Urinary bladder (tissue), 4 donors: ENCODE measurements at places on chromosomes 11 and 22. TPM values are rescaled to one million over a fixed set of nuclear protein-coding genes. Genes with fewer than 3 reads are reported as not detected.

The MMP8 gene
- 0.37 TPM for polyA plus RNA-seq

DNA sequence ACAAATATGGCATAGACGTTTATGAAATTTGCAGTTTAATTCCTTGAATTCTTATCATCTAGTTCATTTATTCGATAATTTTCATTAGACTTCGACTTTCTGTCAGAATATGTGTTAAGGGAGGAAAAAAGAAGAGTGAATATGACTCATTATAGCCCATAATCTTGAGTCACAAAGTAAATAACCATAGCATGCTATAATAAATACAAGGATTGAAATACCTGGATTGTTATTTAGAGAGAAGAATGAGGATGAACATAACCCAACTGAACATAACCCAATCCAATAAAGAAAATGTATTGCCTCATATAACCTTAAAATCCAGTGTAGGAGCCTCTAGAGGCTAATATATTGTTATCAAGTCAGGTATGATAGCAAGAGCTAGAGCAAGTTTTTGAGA lies 1858.3 kb upstream of the RAG2 start:
- no peak for DNase-seq

- no peak for DNase-seq
Measured at GRCh38 chr22:35978201-35978600, 50.4 kb downstream of the RBFOX2 start.

DNA sequence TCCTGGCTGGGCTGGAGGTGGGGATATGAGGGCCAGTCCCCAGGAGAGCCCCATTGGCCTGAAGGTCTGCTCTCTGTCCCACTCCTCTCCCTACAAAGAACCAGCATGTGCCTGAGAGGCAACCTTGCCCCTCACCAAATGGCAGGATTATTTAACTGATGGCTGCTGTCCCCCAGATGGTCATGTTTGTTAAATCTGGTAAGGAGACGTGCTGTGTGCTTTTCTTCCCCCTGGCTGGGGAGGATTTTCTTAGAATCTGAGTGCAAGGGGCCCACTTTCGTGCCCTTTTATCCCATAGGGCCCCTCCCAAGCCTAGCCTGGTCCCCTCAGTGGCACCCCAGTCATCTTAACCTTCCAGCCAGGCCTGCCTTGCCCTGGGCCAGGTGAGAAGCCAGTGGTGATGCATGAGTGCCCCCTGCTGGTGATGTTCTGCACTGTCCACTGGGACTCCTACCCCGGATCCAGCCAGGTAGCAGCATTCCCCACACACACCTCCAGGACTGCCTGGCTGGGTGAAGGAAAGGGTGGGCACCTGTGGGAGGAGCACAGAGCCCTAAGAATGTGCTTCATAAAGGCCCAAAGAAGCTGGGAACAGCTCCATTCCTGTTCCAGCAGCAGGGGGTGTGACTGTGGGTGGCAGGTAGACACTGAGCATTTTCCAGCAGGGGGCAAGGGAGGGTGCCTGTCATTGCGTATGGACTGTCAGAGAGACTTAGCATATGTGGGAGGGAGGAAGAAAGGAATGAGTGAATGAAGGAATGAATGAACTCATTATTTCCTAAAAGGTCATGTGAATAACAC lies 28.9 kb downstream of the MFNG start:
- DNase-seq, result no peak

DNA sequence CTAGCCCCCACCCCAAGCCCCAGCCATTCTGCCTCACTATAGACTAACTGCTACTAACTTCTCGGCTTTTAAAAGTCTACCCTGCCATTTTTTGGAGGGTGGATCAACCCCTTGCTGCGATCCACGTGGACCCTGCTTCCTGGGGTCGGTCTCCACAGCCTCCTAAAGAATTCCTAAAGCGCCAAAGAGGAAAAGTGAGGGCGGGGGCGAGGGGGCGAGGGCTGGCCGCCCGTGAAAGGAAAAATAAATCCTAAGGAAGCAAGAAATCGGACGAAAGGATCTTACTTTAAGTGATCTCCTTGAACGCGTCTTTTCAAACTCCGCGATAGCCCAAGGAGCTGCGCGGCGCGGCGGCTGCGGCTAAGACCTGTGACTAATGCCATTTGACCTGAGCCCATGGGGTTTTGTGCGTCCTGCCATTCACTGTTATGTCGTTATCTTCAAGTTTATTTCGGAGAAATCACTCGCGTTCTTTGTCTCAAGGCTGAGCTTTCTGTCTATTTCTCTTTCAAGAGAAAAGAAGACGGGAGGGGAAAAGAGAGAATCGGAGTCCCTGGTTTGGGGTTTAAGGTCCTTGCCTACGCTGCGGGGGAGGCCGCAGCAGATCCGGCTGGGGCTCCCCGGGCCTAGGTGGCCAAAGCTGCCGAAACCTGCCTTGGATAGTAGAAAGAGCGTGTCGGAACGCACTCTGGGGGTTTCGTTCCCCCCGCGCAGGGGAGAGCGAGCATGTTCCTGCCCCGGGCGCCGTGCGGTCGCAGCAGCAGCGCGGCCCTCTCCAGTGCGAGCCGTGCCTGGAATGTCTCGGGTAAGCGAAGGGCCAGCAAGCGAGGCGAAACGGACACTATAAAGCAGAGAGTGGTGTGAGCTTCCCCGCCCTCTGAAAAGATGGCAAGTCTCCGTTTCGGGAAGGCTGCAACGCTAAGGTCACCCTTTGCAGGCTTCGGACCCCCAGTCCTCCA lies 2.8 kb upstream of the DBX1 start:
- DNase-seq, result no peak

DNA sequence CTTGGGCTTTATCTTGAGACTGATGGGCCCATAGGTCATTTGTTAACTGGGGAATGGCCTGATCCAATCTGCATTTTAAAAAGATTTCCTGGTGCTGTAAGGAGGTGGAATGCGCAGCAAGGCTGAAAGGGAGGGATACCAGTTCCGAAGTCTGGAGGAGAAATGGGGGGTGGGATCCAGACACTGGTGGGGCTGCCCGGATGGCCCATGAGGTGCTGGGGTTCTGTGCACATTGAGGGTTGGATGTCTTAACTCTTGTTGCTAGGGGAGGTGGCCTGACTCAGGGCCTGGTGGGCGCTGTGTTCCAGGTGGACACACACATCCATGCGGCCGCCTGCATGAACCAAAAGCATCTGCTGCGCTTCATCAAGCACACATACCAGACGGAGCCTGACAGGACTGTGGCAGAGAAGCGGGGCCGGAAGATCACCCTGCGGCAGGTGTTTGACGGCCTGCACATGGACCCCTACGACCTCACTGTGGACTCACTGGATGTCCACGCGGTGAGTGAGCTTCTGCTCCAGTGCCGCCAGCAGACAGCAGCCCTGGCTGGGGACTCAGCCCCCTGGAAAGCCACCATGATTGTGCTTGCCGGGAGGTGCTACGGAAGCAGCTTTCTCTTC lies 38.1 kb downstream of the AMPD3 start:
- no peak for DNase-seq

The MIOX gene
- polyA plus RNA-seq, result not detected

The SHANK3 gene
- 18.5 TPM for polyA plus RNA-seq

DNA sequence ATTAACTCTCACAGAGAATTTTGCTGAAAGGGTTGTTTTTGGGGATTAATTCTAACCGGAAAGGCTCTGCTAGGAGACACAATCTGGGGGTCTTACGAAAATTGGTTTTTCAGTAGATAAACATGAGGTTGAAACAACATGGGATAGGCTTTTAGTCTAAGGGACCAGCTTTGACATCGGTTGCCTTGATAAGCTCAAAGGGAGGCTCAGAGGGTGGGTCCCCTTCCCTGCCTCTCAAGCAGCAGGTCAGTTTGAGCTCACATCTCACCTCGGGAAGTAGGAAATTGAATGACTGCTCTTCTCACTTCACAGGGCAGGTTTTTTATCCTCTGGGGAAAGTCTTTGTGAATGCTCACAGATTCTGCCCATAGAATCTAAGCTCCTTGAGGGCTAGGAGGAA lies 70.2 kb upstream of the KIRREL3 start:
- DNase-seq, result no peak

DNA sequence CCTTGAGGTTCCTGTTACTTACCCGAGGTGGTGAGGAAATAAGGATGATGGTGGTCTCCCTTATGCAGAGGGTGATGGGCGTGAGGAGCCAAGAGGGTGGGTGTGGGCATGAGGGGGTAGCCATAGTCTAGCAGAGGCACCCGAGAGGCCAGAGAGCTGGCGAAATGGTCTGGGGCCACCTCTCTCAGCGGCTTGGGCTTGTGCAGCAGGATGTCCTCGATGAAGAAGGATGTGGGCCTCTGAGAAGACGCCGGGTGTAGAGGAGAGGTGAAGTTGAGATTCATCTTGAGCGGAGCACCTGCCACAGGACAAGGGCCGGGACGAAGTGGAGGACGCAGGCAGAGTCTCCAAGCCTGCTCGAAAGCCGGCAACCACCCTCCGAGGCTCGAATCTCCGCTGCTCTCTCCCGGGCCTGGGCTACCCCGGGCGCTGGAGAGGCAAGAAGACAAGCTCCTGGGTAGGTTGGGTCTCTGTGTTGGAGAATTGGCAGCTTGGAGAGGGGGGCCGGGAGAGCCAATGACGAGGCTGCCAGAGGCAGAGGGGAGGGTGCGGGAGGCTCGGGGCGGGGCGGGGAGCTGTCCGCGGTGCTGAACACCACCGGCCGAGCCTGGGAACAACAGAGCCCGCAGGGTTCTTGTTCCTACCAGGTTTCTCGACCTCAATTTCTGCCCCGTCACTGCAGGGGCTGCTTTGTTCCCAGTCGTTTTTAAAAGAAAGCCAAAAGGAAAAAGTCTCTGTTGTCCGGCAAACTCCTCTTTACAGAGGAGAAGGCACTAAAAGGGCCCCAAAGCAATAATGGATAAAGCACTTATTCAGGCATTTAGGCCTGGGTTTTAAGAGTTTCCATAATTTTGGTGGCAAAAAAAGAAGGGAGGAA lies at the start of gene BSX:
TSS of gene BSX (minus strand) at position 447 of the 877 bp plus-strand sequence. CDS start at position 284, 163 bp downstream.
- DNase-seq, result no peak

DNA sequence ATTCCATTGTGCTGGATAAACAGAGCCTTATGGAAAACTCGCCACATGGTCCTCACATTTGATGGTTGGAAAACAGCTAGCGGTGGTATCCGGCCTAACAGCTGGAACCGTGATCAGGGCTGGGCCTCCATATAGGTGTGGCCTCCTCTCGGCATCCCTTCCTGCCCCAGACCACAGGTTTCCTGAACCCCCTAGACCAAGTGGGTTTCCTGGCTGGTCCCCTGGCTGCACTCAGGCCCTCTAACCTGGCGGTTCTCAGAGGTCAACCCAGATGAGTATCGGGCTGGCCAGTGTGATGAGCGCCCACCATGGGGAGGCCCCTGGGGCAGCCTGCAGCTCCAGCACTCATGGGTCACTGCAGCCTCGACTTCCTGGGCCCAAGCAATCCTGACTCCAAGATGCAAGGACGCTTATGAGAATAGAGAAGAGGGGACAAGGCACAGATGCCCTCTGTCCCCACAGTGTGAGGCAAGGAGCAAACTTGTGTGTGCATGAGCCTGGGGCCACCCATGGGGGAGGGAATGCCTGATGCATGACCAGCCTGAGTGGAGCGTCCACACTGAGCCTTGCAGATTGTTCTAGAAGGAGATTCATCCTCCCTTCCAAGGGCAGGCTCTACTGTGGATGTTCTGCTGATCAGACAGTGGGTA lies 53.4 kb upstream of the WNT7B start:
- no peak for DNase-seq

GRCh38 chr22:33130473-33130872 lies 72.3 kb upstream of the SYN3 start:
- DNase-seq, result no peak

The CSF2RB gene
- polyA plus RNA-seq, result 4.1 TPM

DNA sequence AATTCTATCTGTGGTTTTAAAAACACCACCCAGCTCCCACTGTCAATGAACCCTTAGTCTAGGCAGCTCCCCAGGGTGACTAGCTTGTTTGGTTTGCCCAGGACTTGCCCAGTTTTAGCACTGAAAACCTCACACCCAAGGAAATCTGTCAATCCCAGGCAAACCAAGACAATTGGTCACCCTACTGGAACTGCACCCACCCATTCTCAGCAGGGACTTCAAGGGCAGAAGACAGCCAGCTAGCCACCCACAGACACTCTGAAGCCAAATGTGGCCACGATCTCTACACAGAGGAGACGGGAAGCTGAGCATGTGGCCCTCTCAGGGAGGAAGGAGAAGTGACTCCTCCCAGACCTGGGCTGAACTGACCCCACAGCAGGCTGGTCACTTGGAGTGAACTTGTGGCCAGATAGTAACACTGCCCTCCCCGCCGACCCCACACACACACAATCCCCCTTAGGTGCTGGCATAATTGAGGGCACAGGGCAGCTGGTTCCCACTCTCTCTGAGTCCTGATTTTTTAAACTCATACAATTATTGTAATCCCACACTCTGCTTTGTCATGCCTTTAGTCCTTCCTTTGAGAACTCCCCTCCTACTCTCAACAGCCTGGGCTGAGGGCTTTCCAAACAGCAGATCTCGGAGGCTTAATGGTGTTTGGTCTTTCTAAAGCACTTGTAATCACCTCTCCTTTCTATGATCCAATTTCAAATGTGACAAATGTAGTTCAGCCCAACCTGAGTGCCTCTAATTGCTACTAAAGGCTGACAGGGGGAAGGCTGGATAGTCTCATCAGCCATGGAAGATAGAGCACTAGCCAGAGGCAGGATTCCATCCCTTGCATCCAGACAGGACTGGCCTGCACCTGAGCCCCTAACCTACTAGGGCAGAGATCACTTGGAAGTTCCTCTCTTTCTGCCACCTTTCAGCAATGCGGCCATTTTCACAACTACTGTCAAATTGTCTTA lies 74.7 kb upstream of the DRD2 start:
- no peak for DNase-seq

DNA sequence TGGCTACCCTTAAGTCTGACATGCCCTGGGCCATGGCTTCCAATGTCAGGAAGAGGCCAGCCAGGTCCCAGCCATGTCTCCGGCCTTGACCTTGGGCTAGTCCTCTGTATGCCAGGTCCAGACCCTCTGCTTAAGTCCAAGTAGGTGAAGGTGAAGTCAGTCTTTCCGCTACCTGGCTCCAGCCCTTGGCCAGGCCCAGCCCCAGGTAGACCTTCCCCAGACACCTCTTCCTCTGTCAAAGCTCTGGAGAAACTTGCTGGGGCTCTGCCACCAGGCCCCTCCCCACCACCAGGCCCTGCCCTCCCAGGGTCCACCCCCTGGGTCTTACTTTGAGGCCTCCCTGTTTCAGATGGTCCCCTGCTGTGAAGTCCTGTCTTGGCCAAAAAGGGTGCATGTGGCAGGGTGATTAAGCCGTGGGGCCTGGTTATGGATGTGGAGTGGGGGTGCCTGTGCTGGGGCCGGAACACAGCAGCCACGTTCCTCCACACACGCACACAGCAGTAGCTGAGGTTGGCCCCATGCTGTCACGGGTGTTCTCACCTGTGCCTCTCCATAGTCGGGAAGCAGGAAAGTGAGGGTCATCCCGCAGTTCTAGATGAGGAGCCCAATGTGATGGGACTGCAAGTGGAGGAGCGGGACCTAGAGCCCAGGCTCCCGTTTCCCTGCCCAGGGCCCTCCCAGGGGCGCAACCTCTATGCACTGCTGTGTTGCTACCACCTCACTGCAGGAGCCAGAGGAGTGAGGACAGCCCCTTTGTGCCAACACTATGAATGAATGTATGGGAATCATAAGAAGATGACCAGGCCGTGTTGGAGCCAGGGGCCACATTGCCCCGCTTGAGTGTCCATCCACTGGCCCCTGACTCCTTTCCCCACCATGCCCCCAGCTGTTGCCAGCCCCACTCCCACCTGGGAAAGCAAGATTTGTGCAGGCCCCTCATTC lies 72.2 kb downstream of the LINC01488 start:
- no peak for DNase-seq
